DND-41 (cell line): ENCODE measurements at places on chromosomes 11 and 22.
A peak's percentile ranks its signal among the peaks of the same experiment; 100 is the strongest.

- DNase-seq: no peak
Observed at GRCh38 chr11:12199231-12199948, 89.0 kb downstream of the MICAL2 start.

GRCh38 chr22:36764060-36764459 is 11.9 kb downstream of the IFT27 start:
- no peak for DNase-seq

GRCh38 chr11:134734141-134734845 is 322.3 kb upstream of the B3GAT1 start:
- no peak for DNase-seq

DNA sequence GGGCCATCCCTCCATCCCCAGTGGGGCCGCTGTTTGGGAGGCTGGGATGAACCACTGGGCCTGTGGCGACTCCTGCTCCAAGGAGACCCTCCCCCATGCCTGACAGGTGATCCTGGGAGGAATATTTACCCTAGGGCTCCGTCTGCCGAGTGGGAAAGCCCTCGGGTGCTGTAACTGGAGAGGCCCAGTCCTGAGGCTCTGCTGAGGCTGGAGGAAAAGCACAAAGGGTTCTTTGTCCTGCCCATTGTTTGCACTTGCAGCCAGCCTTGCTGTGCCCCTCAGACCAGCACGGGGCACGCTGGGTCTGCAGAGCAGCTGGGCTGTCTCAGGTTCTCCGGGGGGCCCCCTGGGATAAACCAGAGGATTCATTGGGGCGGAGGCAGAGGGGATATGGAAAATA is 321.1 kb downstream of the MN1 start:
- no peak for DNase-seq

GRCh38 chr22:49322231-49322630 is 505.4 kb downstream of the BRD1 start:
- DNase-seq: no peak

- no peak for DNase-seq
Observed at GRCh38 chr11:18061351-18061750, 15.3 kb upstream of the TPH1 start.

GRCh38 chr11:73648571-73649046 is 2.2 kb downstream of the PLEKHB1 start:
- DNase-seq: no peak

- DNase-seq: no peak
Observed at GRCh38 chr11:18730020-18730419, 4.0 kb upstream of the IGSF22 start.

DNA sequence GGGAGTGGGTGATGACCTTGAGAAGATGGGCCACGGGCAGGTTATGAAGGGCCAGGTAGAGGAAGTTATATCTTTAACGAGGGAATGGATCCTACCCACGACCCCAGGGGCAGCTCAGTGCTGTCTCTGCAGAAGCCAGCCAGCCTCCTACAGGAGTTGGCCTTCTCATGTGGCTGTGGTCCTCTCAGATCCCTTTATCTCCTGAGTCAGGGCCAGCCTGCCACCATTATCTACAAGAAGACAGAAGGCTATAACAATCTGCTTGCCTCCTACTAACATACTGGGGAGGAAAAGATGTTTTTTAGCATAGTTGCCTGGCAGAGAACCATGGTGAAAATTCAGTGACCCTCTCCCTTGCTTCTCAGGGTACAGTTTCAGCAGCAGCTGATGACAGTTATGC is 7.0 kb upstream of the YWHAH start:
- no peak for DNase-seq

DNA sequence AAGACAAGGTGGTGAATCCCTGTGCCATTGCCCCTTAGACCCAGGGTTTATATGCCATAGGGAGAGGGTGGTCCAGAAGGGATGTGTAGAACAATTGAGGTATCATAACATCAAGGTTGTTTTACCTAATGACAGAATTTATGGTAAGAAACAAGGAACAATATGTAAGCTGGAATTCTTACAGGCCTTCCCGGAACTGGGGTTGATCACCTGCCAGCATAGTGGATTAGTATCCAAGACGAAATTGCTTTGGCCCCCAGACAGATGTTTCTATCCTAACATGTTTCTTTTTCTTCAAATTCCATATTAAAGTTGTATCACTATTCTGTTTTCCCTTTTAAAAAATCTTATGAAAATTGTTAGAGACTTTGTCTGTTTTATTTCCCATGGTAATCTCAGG is 343.8 kb upstream of the ANO3 start:
- no peak for DNase-seq

GRCh38 chr11:12587333-12587991 is 86.8 kb upstream of the TEAD1 start:
- no peak for DNase-seq

GRCh38 chr11:119928047-119928446 is 199.0 kb upstream of the NECTIN1 start:
- no peak for DNase-seq

DNA sequence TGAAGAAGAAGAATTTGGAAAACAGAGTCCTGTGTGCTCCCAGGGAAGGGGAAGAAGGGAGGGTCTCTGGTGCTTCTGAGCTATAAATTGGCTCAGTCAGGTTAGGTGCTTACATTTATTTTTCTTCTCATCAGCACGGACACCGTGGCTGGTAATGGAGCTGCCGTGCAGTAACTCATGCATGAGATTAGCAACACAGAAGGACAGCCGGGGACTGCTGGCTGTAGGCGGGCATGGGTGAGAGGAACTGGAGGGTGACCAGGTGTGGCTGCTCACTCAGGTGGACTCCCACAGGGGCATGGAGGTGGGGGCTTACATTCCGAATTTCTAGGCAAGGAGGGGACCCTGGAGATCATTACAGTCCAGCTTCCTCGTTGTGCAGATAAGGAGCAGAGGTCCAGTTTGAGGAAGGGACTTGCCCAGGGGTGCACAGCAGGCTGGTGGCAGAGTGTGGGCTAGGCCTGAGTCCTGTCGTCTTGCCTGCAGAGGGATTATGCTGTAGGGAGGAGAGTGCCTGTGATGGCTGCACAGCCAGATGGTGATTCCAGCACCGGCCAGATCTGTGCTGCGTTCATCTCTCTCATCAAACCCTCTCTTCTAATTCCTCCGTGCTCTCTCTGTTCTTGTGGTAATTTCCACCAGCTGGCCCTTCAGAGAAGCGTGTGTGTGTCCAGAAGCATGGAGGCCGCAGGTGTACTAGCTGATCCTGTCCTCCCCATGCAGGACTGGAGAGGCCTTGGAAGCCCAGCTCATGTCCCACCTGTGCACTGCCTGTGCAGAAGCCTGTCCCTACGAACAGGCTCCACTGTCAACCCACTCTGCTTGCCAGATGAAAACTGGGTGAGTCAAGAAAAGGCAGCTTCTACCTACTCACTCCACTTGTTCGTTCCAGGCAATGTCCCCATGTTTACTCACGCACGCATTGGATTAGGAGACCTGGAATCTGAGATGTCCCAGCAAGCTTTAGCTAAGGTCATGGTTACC is 78.9 kb downstream of the NTM start:
- DNase-seq: no peak

DNA sequence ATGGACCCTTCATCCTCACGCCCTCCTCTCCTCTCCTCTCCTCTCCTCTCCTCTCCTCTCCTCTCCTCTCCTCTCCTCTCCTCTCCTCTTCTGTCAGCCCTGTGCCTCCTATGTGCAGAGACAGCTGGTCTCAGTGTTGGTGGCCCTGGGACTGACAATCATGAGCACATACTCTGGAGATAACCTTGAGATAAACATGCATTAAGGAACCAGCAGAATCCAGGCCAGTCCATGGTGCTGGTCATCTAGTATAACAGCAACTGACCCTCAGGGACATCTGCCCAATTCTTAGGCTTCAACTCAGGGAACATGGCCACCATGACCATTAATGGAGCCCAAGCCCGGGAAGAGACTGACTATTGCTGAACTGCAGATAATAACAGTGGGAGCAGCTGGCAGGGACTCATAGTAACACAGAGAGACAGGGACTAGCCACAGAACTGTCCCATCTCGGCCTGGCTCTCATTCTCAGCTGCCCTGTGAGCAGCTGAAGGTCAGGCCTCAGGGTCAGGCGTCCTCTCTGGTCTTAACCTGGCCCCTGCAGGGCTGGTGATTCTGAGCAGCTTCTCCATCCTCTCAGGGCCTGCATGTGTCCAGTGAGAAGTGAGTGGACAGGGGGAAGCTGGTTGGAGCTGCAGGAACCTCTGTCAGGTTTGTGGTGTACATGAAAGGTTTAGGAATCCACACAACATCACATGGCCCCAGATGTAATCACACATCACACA is 45.4 kb downstream of the GGTLC2 start:
- DNase-seq: no peak

DNA sequence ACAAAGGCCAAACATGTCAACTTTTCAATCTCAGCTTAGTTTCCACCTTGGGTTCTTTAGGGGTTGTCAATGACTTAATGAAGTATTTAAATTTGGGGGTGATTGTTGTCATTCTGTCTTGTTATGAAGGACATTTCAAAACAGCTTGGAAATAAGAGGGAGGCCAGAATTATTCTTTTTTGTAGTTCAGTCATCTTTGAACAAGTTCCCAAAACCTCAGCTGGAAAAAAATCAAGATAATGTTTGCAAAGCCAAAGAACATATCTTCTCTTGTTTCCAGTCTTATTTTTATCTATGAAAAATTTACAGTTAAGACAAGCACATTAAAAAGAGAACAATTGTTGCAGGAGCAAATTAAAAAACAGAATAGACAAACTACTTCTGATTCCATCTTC is 612.8 kb downstream of the INSC start:
- DNase-seq: no peak

GRCh38 chr22:47698906-47699305 is 936.5 kb downstream of the TBC1D22A start:
- DNase-seq: no peak

GRCh38 chr22:49962012-49962750 is 1.6 kb downstream of the PIM3 start:
- peak; percentile 64 for DNase-seq

DNA sequence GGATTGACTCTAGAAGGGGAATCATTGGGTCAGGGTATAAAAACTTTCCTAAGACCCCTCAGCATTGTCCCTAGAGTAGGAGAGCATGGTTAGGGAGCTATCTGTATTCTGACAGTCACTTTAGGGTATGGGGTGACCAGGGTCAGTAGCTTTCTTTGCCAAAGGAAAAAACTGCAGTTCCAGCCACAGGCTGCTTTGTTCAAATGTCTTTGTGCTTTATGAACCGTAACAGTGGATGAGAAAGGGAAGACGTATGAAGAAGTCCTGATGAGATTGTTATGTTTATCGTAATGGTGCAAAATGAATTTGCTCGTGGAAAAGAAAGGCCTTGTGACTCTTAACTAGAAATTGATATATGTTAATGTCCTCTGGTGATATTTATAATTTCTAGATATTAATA is 30.0 kb downstream of the CYB5R2 start:
- no peak for DNase-seq

GRCh38 chr22:43333978-43334377 is 9.2 kb downstream of the SCUBE1 start:
- DNase-seq: no peak

- DNase-seq: peak; percentile 45
Observed at GRCh38 chr22:37330200-37331033, 48.1 kb downstream of the CYTH4 start.

DNA sequence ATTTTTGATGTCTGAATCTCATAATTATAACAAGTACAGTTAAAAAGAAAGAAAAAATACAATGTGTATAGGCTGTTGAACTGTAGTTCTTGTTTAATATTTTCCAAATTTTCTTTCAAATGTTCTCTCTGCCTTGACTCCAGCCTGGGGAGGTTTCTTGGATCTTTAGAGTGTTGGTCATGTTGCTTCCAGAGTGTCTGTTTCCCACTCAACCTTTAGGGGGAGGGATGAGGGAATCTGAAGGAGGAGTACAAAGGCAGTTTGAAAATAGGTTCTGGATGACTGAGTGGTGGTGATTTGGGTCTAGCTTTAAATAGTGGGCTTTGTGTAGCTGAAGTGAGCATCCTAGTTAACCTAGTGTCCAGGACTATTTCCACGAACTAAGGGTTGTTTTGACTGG is 2.0 kb downstream of the CTNND1 start:
- no peak for DNase-seq

- DNase-seq: no peak
Observed at GRCh38 chr22:45870011-45870410, 107.0 kb downstream of the WNT7B start.

DNA sequence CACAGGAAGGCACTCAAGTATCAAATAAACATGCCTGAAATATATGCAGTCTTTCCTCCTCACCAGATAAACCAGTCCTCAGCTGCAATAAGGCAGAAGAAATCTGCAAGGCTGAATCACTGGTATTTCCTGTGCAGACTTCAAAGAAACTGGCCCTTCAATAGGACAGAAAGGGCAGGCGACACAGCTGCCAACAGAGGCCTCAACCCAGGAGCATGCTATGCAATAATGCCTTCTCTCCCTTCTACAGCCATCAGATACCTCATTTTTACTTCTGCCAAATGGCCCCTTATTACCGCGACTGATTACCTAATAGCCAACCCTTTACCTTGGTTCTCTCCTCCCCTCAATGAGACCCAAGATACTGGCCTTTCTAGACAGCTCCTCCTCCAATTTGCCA is 8.0 kb downstream of the NUMA1 start:
- peak; percentile 13 for DNase-seq

DNA sequence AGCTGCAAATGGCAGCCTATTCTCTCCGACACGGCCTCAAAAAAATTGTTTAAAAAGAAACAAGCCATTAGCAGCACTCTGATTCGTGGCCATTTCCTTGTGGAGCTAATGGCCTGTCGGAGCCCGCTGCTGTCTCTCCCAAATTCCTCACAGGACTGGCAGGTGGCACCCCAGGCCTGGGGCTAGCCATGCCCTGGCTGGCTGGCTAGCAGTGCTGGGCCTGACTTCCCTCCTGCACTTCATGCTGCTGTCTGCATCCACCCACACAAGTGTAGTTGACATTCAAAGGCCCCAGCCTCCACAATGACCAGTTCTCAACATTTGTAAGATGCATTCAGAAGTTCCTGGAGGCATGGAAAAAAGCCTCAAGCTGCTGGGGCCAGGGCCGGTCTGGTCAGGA is 61.5 kb downstream of the SMCO4 start:
- no peak for DNase-seq

- DNase-seq: no peak
Observed at GRCh38 chr11:91763331-91763730, 461.3 kb upstream of the FAT3 start.
